ENCODE measurements at places on chromosomes 12 and 14. TPM values are rescaled to one million over a fixed set of nuclear protein-coding genes. Genes with fewer than 3 reads are reported as not detected.

- DNase-seq = no peak
These were observed 253.2 kb downstream of the NOVA1 start for GRCh38 chr14:26344596-26344995.

NUDT14 gene
- 47.2 TPM for total RNA-seq

- no peak for DNase-seq
These were observed at the start of gene OR6C65 for GRCh38 chr12:55400229-55400628. TSS of gene OR6C65 (plus strand) at chr12:55400529. CDS start at chr12:55400529, 0 bp downstream.

- DNase-seq = no peak
These were observed 1422.9 kb upstream of the TMEM132C start for GRCh38 chr12:126843915-126844669.

- DNase-seq = no peak
These were observed 97.0 kb downstream of the BEGAIN start for GRCh38 chr14:100490252-100490651.

DNA sequence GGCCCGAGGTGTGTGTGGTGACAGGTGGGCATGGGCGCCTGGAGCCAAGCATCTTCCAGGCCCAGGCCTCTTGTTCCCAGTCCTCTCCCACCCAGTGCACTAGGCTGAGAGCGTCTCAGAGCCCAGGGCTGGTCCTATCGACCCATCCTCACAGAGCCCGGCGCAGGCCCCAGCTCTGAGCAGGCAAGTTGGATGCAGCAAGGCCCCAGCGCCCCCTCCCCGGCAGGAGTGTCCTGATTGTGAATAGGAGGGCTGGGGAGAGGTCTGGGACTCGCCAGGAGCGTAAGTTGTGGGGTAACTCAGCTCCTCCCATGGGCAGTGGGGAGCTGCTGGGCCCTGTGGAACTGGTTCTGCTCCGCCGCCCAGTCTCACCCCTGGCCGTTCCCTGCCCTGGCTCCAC lies 26.3 kb downstream of the CALM1 start:
- DNase-seq = no peak

DNA sequence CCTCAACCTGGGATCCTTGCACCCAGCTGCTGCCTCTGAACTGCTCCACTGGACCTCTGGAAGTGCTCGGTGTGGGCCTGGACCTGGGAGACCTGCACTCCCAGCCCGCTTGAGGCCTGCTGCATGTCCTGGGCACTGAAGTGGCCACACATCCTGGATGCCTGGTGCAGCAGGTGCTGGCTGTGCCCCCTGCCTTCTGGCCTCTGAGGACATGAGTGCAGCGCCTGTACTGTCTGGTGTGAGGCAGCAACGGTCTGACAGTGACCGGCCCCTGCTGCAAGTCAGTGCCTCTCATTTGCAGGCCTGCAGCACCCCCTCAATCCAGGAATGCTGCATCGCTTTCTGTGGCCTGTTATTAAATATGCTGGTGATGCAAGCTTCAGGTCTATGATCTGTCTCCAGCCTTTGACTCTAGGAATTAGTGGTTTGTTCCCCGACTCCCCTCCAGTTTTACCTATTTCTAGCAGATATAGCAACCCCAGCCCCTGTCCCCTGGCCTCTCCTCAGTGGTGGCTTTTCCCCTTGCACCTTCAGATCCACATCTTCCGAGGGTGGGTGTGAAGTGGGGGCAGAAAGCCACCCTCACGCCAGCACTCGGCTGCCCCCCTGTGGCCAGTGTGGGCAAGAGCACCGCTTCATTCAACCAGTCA lies 3.6 kb downstream of the SMIM41 start:
- DNase-seq = no peak

GRCh38 chr12:65614259-65614889 lies 209.9 kb upstream of the HMGA2 start:
- DNase-seq = no peak

SMCO3 gene
- 0.46 TPM for total RNA-seq

NRIP2 gene
- total RNA-seq = 3.2 TPM

- DNase-seq = no peak
These were observed 85.3 kb upstream of the ATP2B1 start for GRCh38 chr12:89793946-89794345.

RNASE2 gene
- 1.8 TPM for total RNA-seq

GRCh38 chr14:80584744-80585505 lies 356.6 kb downstream of the CEP128 start:
- DNase-seq = no peak

DLK1 gene
- total RNA-seq = 7.0 TPM

DNA sequence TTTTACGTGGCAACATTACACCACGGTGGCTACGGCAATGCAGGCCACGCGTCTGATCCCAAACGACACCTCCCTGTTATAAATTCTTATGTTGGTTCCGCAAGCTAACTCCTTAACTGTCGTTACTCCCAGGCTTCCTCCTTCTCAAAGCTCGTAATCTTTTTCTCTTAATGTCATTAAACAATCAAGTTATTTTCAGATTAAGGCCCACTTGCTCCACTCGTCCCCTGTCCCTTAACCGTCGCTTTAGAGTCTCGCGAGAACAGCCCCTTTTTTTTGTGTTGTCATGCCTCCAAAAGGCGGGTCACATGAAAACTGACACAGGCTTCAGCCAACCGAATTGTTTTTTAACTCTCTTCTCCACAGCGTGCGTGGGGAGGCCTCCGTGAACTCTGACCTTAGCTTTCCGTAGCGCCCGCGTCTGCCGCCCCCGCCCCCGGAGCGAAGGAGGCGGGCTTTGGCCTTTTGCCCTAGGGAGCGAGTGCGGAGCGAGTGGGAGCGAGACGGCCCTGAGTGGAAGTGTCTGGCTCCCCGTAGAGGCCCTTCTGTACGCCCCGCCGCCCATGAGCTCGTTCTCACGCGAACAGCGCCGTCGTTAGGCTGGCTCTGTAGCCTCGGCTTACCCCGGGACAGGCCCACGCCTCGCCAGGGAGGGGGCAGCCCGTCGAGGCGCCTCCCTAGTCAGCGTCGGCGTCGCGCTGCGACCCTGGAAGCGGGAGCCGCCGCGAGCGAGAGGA lies at the start of gene CAND1:
Gene CAND1, plus strand, starts transcription at position 463 of the 737 bp plus-strand sequence. CDS start 360 bp downstream, outside the sequence.
- DNase-seq = peak; percentile 99

AQP6 gene
- total RNA-seq = 0.32 TPM

KRT73 gene
- not detected for total RNA-seq

DNA sequence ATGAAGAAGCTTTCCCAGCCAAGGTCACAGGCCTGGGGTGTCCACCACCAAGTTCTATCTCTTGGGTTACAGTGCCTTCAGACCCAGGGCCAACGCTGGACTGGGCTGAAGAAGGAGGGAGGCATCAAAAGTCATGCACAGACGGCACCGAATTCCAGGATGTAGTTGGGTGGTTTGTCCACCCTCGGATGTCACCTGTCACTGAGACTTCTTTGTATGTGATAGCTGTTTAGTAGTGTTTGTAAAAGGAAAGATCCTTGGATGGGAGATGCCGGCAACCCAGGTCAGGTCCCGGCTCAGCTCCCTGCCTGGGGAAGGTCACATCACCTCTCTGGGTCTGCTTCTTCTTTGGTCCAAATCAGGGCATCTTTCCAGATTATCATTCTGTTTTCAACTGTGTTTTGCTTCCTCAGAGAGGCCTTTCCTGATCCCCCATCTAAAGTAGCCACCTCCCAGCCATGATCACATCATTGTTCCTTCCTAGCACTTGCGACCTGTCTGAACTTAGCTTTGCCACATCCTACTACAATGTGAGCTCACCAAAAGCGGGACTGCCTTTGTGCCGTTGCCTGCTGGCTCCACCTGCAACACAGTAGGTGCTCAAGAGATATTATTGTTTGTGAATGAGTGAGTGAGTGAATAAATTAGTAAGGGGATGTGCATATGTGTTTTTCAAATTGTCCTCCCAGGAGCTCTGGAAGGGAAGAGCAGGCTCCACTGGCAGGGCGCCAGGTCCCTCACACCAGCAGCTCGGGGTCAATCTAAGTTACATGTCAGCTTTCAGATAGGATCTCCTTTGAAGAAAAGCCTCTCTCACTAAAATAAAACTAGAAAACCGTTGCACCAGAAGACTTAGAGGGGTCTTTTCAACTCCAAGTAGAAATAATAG lies 2.1 kb downstream of the TSPAN11 start:
- no peak for DNase-seq

KCNC2 gene
- not detected for total RNA-seq

FBLN5 gene
- total RNA-seq = 241 TPM

DNA sequence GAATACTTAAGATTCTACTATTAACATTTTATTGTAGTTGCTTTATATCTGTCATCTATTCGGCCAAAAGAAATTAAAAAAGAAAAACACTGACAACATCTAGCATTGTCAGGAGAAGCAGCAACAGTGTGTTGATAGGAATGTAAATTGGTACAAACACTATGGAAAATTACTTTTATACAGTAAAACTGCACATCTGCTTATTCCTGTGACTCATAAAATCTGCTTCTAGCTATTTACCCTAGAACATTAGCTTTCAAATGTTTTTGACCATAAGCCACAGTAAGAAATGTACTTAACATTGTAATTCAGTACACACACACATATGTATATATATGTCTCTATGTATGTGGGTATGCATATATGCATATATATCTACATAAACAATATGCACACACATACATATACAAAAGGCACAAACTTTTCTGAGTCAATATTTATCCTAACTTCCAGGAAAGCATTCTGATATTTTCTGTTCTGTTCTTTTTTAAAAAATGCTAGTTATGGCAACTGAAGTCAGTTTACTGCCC lies 278.9 kb upstream of the GARIN2 start:
- DNase-seq = no peak

- peak; percentile 29 for DNase-seq
These were observed 318.4 kb downstream of the RAD51B start for GRCh38 chr14:68137704-68138619.

DNA sequence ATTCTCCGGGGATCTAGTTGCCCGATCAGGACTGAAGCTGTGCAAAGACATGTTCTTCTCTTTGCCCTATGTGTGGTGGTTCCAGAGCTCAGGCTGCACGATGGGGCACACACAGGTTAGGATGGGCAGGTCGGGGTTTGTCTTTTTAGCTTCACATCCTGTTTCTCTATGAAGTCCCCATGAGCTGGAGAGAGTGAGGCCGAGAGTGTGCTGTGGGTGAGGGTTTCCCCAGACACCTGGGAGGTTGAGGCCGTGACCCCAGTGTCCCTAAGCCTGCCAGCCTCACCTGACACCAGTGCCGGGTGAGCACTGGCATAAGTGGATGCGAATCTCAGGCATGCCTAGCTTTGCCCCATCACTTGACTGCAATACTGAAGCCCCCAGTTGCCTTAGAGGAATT lies 32.9 kb upstream of the IGF1 start:
- DNase-seq = no peak

DNA sequence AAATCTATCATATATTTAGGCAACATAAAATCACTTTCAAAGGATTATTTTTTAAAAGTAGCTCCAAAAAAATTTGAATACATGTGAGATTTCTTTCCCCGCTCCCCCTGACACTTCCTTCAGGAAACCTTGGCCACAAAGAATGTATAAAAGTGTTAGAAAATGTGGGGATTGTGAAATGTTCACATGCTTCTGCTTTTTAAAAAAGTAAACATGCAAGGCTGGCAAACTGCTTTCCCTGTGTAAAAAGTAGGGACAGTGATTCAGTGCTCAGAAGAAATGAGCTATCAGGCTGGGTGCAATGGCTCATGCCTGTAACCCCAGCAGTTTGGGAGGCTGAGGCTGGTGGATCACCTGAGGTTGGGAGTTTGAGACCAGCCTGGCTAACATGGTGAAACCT lies 26.6 kb downstream of the MBIP start:
- DNase-seq = no peak

- peak; percentile 13 for DNase-seq
These were observed 180.8 kb downstream of the C12orf50 start for GRCh38 chr12:87848248-87848868.

GRCh38 chr14:105910426-105910825 lies 384.0 kb downstream of the TMEM121 start:
- no peak for DNase-seq

- peak; percentile 83 for DNase-seq
These were observed 8.2 kb downstream of the VDR start for GRCh38 chr12:47896633-47897032.

HVCN1 gene
- total RNA-seq = 7.1 TPM
